ENCODE measurements at places on chromosomes 16 and 17.

DNA sequence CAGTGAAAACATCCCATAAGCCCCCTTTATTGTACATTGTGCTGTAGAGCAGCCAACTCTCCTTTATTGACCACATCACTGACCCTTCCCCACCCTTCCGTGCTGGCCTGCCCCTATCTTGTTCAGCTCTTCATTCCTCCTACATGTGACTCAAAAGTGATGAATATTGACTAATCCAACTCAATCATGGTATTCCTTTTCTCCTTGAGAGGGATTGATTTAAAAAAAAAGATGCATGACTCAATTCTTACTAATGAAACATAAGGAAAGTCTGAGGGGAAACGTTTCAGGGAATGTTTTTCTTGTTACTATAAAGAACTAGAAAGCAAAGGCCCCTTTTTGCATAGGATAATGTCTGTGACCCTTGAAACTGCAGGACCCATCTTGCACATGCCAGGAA, 125.2 kb upstream of the SOX9 start:
- no peak for DNase-seq

- no peak for DNase-seq
Measured at GRCh38 chr17:71360301-71360700, 760.5 kb upstream of the SOX9 start.

DNA sequence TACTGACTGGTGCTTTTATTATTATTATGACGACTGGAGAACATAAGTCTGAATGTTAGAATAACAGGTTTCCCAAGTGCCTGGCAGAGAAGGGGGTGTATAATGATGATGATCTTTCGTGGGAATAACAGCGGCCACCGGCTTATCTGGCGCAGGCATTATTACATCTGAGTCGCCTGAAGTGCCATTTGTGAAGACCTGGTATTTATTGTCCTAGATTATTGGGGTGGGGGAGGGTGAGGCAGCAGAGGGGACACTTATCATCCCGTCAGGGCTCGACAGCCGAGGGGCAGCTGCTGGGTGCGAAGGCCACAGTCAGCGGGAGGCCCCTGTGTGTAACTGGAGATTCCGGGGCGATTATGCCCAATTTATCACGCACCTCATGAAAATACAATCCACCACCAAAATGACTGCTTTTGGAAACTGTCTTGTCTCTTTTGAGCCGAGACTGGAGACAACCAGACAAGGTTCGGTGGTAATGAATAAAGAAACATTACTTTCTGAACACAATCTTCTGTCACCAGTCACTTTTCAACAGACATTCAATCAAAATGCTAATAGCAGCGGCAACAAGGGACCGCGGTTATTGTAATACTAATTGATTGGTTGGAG, 199.3 kb downstream of the CCDC182 start:
- no peak for DNase-seq

DNA sequence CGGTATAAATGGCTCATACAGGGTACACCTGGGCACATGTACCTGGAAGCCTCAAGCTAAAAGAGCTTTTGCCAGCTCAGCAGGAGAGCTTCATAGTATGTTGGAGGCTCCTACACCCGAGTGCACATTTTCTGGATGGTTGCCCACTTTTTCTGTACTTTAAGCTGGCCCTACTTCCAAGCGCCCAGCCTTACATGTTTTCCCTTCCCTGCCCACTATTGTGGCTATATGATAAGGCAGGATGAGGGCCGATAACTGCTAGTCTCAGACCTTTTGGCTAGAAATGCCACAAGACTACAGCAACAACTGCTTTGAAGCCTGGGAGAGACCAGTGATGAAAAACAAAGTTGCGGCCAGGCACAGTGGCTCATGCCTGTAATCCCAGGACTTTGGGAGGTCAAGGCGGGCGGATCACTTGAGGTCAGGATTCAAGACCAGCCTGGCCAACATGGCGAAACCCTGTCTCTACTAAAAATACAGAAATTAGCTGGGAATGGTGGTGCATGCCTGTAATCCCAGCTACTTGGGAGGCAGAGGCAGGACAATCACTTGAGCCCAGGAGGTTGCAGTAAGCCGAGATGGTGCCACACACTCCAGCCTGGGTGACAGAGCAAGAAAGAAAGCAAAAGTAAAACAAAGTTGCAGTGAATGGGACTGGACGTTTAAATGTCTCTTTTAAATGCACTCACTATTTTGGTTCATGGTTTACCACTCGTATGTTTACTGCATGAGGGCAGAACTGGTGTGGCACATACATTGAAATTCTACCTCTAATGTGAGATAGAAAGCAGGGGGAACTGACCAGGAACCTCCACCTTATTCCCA, 14.2 kb upstream of the MARCHF10 start:
- no peak for DNase-seq

GRCh38 chr17:28501421-28502284, 4.5 kb upstream of the FOXN1 start:
- DNase-seq = no peak

Data from stimulated activated CD4-positive, alpha-beta T cell treated with anti-CD3 and anti-CD28 coated beads, Interleukin-2, amount 100 ng/mL, for 48 hours (primary cell).